Neural crest cell (in vitro differentiated cells): ENCODE measurements at places on chromosomes 13 and 19. TPM values are rescaled to one million over a fixed set of nuclear protein-coding genes. Genes with fewer than 3 reads are reported as not detected.

Gene ZNF417
- total RNA-seq: 22.3 and 23.3 TPM in 2 replicates

Gene FCHO1
- total RNA-seq: 10.8 and 12.2 TPM in 2 replicates

Gene PGLYRP2
- not detected in 2 replicates for total RNA-seq

GRCh38 chr13:70107125-70107497, 515 bp upstream of the ATXN8OS start:
- DNase-seq: no peak
